ENCODE measurements at places on chromosomes 2 and 18.

DNA sequence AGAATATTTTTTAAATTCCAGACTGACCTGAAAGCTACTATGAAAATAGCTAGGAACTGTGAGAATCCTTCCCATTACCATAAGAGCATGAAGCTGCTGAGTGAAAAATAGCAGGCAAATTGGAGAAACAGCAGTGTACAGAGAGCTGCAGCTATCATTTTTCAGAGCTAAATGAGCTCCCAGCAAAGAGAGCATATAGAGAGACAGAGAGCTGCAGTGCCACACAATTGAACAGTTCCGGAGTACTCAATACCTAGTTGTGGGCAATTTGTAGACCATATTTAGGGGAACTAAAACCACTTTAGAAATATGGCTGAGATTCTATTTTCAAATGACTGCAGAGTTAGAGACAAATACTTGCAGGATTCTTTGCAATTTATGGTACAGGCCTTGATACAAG is 645.3 kb downstream of the STK39 start:
- no peak for DNase-seq

DNA sequence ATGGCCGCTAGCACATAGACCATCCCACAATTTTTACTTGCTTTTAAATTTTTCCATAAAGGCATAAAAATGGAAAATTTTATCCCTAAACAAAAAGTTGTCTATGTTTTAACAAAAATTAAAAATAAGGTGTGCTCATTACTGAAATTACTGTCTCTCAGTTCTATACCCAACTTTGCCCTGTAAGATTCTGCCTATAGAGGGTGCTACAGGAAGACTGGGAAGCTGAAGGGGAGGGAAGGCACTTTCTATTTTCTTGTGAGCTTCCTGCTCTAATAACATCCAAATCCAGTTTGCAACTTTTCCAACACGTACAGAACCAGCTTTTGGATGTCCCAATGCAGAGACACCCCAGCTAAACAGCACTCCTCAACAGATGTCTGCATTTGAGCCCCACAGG is 666.9 kb downstream of the PLCL1 start:
- DNase-seq, result no peak

GRCh38 chr2:224645722-224646121 is 60.6 kb upstream of the CUL3 start:
- no peak for DNase-seq

DNA sequence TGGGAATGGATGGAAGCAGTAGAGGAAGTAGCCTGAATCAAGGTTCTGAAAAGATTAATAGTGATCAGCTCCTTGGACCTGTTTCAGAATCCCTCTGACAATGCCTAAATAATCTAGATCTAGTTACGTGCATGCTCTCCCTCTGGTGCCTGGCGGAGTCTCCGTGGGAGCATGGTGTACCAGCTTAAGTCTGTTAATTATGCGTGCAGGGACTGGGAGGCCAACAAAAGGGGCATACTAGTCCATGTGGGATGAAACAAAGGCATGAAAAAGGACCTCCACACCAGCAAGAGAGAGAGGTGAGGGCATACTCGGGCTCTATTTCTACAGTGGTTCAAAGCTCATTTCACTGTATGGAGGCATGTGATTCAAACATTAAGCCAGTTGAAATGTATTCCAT is 200.3 kb downstream of the DPP4 start:
- DNase-seq, result no peak

DNA sequence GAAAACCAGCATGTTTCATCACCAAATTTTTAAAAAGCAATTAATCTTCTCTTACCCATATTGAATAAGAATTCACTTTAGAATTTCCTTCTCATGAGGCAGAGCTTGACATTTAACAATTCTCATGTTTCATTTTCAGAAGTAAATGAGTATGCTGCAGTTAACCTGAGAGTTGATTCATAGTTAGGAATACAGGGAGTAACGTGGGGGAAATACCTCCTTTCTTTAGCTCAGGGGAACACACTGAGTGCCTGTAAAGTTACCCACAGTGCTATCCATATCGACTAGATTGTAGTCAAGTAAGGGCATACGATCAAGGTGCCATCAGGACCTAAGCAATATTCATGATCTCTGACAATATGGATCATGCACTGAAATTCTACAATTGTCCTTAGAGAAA is 38.9 kb upstream of the ATIC start:
- no peak for DNase-seq

DNA sequence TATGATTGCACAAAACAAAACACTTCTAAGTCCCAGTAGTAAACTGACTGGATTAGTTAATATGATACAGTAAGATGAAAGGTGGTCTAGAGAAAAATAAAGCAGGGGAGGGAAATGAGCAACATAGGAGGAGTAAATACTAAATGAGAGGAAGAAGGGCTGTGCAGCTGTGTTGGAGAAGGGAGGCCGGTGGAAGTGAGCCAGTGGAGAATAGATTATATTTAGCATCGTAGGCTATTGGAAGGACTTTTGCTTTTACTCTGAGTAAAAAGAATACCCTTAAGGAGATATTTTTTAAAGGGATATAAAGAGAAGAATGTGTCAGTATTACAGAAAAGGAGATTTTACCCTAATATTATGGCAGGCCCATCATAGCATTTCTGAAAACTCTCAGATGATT is 12.7 kb downstream of the WDR75 start:
- no peak for DNase-seq

DNA sequence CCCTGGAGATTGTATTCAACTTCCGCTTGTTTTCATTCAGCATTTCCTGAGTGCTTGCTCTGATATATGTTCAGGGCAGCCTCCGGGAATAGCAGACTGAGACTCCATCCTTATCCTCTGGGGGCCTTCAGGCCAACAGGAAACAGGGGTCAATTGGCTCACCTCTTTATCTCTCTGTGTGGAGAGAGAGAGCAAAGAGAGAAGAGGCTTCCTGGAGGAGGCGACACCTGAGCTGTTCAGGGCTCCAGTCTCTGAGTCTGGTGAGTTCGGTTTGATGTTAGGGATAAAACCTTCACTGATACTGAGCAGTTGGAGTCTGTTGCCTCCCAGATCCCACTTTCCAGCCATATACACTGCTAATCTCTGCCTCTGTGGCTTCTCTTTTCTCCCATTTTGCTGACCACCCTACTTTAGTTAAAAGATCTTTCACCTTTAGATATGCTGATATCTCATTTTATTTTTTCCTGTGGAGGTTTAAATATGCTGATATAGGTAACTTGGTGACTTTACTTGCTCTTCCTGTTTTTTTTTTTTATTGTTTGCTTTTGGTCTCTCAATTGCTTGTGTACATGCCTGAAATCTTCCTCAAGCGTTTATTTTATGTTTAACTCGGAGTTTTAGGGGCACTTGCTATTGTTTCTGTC is 56.9 kb downstream of the KCNS3 start:
- no peak for DNase-seq

- no peak for DNase-seq
Observed at GRCh38 chr2:114068438-114068837, 178.5 kb downstream of the ACTR3 start.

DNA sequence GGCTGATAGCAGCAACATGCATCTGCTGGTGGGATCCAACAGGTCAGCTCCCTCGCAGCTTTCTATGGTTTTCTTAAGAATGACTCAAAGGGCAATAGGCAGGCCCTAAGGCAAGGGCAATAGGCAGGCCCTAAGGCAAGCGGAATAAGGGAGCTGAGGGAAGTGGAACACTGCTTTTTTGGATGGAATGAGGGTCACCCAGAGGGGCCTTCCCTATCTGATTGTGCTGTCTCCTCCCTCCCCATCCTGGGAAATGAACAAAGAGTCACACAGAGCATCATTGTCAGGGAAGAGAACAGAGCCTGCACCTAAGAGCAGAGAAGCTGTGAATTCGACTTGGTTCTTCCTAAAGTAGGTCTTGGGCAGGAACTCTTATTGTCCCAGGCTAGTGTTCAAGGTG is 43.3 kb upstream of the PTPRM start:
- no peak for DNase-seq

- DNase-seq, result peak; percentile 65
Observed at GRCh38 chr2:172086241-172087206, 1.2 kb downstream of the DLX1 start.

DNA sequence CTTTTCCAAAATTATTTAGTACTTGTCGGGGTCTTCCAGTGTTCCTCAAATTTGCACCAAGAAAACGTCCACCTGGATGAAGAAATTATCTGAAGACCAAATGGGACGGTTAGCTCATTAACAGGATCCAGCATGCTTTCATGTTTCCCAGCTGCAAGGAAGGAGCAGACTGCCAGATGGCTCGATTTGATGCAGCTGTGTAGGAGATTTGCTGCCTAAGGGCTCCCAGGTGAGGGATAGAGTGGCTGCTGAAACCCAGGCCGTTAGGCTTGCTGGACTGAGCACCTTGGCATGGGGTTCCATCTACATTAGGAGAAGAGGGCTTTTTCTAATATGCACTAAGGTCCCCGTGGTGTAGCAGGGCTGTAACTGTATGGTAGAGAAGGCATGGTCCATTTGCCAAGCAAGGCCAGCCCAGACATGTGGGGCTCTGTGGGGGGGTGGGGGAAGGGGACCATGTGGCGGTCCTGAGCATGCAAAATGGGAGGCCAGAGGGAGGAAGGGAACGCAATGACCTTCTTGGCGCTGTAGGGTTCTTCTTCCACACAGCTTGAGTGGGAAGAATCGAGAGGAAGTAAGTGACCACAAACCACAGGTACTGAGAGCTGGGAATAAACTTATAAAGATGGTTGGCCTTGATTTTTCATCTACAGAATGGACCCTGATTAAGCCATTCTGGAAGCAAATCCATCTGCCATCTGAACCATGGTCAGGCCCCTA is 144.0 kb downstream of the TMEM163 start:
- no peak for DNase-seq

GRCh38 chr2:28225473-28226080 is 167.1 kb upstream of the FOSL2 start:
- no peak for DNase-seq

- DNase-seq, result no peak
Observed at GRCh38 chr2:226495466-226496272, 304.0 kb downstream of the IRS1 start.

DNA sequence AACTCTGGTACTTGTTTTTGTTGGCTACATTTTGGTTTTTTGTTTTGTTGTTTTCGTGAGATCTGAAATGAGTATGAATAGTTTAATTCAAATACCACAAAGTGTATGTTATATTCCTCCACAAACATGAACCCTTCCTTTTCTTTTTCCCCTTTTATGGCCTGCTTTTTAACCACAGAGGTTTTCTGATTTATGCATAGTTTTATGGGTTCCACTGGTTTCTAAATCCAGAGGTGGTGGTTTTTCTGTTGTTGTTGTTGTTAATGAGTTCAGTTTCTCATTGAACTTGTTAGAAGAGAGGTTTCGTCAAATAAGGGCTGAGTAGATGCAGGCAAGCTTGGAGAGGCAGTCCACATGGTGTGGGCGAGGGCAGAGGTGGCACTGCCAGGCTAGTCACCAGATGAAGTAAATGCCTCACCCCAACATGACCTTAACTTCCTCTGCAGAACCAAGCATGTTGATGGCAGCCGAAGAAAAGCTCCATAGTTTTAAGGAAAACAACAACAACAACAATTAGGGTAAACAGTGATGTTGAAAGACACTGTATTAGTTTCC is 72.5 kb downstream of the RIF1 start:
- DNase-seq, result no peak

DNA sequence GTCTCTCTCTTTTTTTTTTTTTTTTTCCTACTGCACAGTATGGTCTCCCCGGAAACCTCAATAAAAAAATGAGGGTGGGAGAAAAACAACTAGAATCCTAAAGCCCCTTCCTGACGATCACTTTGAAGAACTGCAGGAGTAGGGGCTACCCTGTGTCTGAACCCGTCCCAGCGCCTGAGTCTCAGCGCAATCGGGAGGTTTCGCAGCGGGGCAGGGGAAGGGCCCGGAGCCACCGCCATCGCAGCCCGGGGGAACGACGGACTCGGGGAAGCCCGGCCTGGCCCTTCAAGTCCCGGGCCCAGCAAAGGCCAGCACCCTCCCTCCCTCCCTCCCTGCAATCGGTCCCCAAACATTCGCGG is 411 bp downstream of the NARS1 start:
- DNase-seq, result no peak

DNA sequence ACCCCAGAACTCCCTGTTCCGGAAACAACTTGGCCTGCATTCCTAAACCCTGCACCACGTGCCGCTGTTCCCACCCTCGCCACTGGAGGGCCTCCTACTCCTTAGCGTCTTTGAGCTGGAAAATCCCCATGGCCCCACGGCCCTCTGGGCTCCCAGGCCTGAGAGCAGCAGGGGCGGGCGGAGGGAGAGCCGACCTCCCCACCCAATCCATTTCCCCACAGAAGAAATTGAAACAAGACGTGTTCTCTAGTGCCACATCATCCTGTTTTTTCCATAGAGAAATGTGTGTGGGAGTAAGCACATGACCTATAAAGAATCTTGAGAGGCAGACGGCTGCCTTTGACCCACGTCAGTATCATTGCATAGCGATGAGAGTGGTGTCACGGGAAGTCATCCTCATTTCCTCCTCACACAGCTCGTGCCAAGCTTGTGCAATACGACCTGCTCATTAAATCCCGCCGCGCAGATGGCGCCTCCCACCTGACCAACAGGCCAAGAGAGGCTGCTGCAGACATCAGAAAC is 79.2 kb downstream of the LAMA1 start:
- DNase-seq, result no peak

- DNase-seq, result no peak
Observed at GRCh38 chr2:216956820-216957493, 97.1 kb upstream of the TNP1 start.

DNA sequence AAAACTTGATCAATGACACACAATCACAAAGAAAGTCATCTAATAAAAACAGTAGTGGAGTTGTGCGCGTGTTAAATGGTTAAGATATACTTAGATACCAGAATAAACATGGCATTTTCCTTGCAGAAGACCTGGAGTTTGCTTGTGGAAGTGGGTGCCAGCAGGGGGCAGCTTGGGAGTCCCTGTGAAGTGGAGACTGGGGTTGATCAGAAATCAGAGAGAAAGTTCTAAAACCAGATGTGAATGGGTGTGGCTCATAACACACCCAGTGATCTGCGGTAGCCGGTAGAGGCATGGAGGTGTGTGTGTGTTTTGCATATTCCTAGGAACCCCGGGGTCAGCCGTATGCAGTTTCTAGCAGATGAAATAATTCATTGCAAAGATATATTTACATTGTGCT is 300.1 kb upstream of the TRIB2 start:
- DNase-seq, result peak; percentile 68

GRCh38 chr2:54081574-54081973 is 33.8 kb upstream of the ACYP2 start:
- DNase-seq, result peak; percentile 27

GRCh38 chr18:25299426-25300300 is 52.3 kb downstream of the ZNF521 start:
- no peak for DNase-seq

DNA sequence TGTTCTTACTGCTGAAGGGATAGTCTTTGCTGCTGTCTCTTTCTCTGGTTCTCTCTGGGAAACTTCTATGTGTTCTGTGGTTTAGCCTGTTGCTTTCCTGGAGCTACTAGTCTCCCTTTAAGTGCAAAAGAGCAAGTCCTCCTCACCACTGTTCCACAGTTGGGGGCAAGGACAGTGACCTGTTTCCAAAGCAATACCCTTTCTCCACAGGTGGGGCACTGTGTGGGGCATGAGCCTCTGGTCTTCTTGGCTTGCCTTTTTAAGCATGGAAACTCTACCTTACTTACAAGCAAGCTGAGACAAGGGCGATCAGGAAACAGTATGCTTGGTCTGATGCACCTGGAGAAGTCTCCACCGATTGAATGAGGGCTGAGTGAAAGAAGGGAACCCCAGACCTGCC is 156.7 kb downstream of the CPS1 start:
- DNase-seq, result no peak
